ENCODE measurements at places on chromosomes 11 and 22.

GRCh38 chr11:125062218-125062930, 731 bp upstream of the SLC37A2 start:
- no peak for DNase-seq

- DNase-seq: no peak
These were observed 1.7 kb upstream of the DCHS1 start for GRCh38 chr11:6657346-6657745.

DNA sequence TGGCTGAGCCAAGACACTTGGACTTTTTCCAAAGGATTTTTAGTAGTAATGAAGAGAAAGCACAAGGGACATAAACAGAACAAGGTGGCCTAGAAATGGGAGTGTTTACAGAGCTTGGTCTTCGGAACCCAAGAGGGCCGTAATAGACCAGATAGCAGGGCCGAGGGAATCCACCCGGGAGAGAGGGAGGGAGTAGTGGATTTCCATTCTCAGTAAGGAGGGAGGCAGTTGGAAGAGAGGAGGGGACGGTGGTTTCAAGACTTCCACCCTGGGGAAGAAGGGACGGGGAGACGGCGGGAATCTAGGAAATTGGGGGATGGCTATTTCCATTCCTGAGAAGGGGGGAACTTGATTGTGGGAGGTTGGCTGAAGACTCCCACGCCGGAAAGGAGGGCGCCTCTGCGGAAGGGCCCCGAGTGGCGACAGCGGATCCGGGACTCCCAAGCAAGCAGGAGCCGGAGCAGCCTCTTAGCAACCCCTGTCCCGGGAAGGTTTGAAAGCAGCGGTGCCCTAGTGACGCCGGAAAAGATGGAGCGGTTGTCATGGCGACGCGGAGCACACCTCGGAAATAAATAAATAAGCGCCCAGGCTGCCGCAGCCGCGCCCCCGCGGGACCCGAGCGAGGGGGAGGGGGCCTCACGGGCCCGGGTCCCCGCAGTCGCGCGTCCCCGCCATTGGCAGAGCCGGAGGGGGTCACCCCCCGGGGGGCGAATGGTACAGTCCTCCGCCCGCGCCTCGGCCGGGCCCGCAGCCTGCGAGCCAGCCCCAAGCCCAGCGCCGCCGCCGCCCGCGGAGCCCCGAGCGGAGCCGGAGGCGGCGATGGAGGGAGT, 31.6 kb downstream of the EIF3F start:
- peak; percentile 77 for DNase-seq

- DNase-seq: peak; percentile 31
These were observed 2.2 kb downstream of the CALCA start for GRCh38 chr11:14969901-14970323.

DNA sequence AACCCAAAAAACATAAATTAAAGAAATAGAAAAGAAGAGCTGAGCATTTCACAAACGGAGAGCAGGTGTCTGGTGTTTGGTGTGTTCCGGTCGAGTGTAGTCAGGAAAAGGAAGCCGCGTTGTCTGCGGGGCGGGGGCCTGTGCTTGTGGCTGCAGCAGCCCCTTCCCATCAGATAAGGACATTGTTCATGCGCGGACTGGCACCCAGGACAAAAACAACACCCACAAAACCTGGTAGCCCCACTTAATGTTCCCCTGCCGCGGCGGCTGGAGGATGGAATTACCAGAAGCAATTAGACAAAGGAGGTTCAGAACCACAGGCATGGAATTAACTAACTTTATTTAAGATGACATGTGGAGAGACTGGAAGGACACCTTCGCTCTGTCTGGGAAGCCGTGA, 29.9 kb downstream of the KRTAP5-5 start:
- no peak for DNase-seq

- no peak for DNase-seq
These were observed 19.2 kb upstream of the UPK3A start for GRCh38 chr22:45265535-45265934.

GRCh38 chr11:73422886-73423285, 46.7 kb downstream of the RELT start:
- no peak for DNase-seq

DNA sequence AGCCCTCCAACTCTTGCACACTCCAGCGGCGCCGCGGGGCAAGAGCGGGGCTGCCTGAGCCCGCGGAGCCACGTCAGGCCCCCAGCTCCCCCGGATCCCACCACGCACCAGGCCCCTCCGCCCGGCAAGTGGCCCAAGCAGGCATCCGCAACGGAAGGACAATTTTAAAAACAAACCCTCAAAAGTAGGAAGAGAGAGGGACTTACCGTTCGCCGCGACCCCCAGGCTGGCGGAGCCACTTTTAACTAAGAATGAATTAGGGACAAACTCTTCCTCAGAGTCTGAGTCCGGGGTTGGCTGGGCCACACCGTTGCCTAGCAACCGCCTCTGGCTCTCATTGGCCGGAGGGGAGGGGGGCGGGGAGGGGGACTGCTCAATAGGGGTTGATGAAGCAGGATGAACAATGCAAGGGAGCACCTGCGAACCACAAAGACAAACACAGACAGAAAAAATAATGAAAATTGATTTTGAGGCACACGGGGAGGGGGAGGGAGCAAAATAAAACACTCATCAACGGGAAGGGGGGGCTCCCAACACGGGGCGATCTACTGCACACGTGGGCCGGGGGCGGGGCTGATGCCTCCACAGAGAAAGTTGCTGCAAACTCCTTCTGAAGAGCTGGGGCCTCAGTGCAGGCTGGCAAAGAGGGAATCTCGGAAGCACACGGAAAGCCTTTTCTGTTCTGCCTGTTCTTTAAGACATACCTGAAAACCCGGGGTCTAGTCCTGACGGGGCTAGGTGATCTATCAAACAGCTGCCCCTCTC, 387.5 kb upstream of the NARS2 start:
- peak; percentile 80 for DNase-seq

DNA sequence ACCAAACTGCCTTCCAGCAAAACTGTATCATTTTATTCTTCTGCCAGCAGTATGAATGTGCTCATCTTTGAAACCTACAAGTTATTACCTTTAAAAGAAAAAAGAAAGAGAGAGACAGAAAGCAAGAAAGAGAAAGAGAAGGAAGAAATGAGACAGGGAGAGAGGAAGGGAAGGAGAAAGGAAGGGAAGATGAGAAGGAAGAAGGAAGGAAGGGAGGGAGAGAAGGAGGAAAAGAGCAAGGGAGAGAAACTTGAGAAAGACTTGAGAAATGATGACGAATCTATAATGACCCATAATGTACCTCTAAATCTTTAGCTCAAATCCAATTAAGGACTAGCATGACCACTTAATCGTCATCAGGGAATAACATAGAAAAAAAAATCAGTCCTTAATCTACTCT, 11.4 kb upstream of the JAML start:
- DNase-seq: no peak

DNA sequence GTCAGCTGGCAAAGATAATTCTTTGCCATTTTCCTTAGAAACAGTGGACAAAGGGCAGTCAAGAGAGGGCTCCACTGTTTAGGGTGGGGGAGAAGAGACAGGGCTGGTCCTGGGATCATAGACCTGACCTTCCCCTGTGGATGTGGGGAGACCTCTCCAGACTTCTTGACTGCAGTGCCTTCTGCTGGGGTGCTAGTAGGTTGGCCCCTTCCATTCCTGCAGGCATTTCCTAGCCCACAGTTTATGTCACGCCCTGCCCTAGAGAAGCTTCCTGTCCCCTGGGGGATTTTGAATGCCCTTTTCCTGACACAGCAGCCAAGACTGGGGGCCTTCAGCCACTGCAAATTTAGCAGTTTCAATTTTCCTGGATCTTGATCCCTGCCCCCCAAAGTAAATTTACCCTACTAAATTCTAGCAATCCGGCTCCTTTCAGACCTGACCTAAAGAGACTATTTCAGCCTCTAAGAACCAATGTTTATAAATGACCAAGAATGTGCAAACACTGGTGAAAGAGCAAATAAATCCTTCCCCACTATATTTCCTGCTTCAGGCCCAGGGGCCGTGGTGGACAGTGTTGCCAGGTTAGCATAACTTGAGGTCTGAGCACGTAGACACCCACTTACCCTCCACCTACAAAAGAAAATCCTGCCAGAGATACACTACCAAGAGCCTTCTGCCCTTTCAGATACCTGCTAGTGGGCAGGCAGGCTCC, 58.4 kb downstream of the PPFIBP2 start:
- no peak for DNase-seq

DNA sequence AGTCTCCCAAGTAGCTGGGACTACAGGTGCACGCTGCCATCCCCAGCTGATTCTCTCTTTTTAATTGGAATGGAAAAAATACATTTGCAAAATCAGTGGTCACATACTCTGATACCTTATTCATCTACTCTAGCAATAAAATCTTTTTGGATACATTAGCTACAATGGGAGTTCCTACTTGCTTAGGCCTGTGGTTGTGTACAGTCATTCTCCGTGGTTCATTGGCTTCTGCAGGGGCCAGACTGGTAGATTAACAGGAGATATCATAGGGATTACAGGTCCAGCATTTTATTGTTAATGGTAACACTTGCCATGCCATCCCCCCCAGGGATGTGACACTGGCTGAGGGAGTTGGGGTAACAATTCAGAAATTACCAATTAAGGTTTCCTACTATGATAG, 140.0 kb downstream of the ADAMTS15 start:
- no peak for DNase-seq

- no peak for DNase-seq
These were observed 27.3 kb downstream of the MRTFA start for GRCh38 chr22:40609216-40609615.

DNA sequence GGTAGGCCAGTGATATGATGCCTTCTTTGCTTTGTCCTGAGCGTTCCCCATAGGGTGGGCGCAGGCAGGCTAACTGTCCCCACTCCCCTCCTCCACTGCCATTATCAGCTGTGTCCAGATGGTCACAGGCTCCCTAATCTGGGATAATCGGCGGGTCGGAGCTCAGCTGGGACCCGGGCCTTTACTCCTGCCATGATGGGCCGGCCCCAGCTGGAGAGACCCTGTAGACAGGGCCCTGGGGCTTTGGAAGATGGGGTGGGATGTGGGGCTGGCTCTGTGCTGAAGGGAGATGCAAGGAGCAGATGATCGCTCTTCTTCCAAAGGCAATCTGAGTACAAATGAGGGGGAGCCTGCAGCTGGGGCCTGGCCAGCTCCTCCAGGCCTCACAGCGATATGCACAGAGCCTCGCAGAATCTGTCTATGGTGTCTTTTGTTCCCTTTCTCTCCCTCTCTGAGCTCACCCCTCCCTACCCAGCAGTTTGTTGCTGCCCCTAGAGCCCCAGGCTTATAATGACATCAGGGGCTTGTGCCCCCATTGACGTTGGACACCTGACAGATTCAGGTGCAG, 11.9 kb downstream of the KLHL35 start:
- DNase-seq: no peak

- DNase-seq: no peak
These were observed 979.7 kb downstream of the NTM start for GRCh38 chr11:132349811-132350733.

DNA sequence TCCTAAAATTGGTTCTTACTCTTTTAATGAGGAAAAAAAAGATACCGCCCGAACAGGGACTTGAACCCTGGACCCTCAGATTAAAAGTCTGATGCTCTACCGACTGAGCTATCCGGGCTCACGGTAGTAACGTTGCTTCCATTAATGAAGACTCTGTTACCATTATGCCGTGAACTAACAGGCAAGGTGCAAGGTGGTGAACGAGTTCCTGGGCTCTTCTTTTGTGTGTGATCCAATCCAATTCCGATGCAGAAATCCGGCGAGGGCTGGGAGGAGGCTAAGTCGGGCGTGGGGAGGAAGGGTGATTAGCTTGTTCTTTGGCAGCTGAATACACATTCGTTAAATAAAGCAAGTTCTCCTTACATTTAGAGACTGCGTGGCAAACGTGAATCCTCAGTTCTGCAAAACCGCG, 49.0 kb downstream of the OR4D9 start:
- peak; percentile 75 for DNase-seq

DNA sequence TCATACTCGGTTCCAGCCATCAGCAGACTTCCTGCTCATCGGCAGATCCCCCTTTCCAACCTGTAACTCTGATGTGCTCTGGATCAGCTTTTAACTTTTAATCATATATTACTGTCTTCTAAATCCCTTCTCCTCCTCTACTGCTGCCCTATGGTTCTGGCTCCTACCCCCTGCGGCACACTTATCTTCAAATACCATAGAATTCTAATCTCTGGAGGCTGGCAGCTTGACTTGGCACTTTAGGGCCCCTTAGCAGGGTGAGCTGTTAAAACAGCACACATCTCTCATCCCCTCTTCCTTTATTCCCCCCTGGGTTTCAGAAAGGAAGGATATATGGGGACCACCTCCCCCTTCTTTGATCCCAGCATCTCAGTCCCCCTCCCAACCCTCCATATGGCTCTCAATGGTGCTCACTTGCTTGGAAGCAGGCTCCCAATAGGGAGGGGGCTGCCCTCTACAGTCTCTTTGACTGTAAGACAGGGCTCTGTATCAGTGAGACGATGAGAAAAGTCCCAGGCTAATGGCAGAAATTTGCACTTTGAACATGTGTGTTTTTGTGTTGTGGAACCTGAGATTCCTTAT, 4.4 kb upstream of the CNTF start:
- DNase-seq: no peak

GRCh38 chr11:27025957-27026733, 14.5 kb upstream of the BBOX1 start:
- no peak for DNase-seq

- no peak for DNase-seq
These were observed 28.8 kb downstream of the IGSF9B start for GRCh38 chr11:133927690-133928627.

GRCh38 chr11:88304352-88304751, 33.2 kb downstream of the CTSC start:
- DNase-seq: no peak

- no peak for DNase-seq
These were observed 121.0 kb upstream of the MPPED2 start for GRCh38 chr11:30707110-30707509.

GRCh38 chr11:68804786-68805185, 36.9 kb downstream of the CPT1A start:
- DNase-seq: no peak

DNA sequence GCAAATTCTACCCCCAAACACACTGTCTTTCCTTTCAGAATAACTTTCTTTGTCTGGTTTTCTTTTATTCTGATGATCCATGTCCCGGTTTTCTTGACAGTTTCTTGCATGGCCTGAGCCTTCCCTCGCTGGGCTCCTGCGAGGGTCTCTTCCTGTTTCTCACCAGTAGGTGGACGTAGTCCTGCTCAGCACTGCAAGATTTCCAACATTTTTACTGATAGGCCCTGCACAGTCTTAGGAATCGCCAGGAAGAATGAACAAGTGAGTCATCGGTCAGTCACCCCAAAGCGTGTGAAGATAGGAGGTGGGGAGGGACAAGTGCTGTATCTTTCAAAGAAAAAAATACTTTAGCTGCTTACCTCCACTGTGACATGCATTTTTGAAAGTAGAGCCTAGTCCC, 16.9 kb upstream of the KIRREL3 start:
- DNase-seq: no peak

All from left hindlimb (tissue), 1 donor.